Activated T-helper 1 cell treated with anti-CD3 and anti-CD28 coated beads, Interleukin-2, amount 50 U/mL, for 16 hours (primary cell): ENCODE measurements at places on chromosomes 12 and 14.

DNA sequence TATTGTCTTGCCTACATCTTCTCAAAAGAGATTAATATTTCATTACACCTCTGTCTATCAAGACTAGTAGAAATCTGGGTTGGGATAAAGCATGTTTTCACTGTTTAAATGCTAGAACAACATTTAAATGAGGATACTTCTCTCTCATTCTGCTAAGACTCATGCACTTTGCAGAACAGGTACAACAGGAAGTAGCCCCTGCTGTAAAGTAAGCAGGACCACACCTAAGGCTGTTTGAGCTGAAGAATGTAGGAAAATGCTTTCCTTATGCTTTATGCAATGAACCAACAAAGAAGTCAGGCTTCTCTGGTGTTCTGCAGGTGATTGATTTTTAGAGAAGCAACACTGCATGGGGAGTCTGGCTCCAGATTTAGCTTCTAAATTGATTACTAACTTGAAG is 89.4 kb downstream of the PAX9 start:
- no peak for DNase-seq

DNA sequence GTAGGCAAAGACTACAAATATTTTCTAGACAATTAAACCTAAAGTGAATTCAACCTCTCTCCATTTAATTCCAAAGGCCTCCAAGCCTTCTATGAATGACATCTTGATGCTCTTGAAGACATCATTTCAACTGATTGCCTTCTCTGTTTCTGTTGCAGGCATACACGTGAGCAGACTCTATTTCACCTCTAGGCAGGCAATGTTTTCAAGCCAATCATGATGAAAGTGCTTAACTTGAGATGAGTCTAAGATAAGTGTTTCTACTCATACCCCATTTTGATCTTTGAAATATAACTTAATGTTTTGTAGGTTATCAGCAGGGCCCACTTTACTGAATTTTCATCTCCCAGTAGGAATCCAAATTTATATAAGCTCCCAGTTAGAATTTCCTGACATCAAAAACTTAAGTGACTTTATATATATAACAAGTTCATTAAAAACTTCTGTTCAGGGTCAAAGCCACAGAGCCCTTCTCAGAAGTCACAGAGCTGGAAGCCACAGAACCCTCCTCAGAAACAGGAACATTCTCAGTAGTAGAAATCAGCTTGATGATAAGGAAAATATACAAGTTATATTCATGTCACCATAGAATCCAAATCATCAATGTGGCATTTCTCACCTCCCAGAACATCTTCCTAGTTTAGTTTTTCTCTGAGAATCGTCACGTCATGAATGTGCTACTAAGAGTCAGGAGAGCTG is 108.5 kb downstream of the PHLDA1 start:
- DNase-seq: no peak

GRCh38 chr14:65403231-65403630 is 9.3 kb upstream of the FUT8 start:
- no peak for DNase-seq

- no peak for DNase-seq
Observed at GRCh38 chr14:102840771-102841528, 63.7 kb downstream of the TRAF3 start.

DNA sequence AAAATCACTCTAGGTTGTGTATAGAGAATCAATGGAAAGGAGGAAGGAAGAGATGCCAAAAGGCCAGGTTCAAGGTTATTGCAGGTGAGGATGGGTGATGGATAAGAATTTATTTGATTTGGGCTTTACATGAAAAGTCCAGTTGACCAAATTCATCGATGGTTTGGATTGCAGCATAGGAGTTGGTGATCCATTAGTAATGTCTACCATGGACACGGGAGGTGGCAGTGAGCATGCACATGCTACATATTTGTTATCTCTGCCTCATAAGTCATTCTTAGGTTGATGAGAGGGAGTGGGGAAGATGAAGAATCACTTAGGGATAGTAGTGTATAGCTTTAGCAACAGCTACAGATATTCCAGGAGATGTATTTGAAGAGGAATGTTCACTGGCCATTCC is 211.4 kb downstream of the PHETA1 start:
- no peak for DNase-seq

- peak; percentile 40 for DNase-seq
Observed at GRCh38 chr12:124939079-124939420, 24.6 kb upstream of the UBC start.

DNA sequence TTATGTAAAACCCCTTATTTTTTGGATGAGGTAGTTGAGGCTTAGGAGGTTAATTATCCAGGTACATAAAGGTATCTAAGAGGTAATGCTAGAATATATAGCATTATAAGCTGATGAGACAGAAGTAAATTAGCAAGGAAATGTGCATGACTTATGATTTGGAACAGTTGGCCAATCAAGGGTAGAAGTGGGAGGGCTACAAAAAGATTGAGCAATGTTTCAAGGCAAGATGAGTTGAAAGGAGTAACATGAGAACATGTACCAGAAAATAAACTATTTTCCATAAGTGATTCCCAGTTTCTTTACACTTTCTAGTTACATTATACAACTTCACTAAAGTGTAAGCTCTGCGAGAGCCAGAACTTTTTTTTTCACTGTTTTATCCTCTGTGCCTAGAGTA is 290.9 kb downstream of the LRIG3 start:
- no peak for DNase-seq

DNA sequence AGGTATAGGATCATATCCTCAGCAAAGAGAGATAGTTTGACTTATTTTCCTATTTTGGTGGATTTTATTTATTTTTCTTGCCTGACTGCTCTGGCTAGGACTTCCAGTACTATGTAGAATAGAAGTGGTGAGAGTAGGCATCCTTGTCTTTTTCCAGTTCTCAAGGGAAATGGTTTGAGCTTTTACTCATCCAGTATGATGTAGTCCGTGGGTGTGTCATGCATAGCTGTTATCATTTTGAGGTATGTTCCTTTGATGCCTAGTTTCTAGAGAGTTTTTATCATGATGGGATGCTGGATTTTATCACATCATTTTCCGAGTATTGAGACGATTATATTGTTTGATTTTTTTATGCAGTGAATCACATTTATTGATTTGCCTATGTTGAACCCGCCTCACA is 97.2 kb downstream of the MGAT4C start:
- DNase-seq: no peak

DNA sequence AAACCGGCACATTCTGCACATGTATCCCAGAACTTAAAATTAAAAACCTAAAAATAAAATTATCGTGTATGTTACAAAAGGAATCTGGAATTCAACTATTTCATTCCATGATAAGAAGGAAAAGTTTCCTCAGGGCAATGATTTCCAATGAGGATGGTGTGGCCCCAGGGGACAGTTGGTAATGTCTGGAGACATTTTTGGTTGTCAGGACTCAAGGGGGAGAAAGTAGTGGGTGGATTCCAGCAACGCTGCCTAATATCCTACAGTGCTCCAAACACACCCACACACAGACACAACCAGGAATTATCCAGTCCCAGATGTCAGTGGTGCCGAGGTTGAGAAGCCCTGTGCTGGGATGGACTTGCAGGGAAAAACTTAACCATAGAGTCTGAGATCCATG is 228.3 kb downstream of the TMEM132D start:
- DNase-seq: no peak

- no peak for DNase-seq
Observed at GRCh38 chr12:5213990-5214389, 170.3 kb downstream of the KCNA5 start.

DNA sequence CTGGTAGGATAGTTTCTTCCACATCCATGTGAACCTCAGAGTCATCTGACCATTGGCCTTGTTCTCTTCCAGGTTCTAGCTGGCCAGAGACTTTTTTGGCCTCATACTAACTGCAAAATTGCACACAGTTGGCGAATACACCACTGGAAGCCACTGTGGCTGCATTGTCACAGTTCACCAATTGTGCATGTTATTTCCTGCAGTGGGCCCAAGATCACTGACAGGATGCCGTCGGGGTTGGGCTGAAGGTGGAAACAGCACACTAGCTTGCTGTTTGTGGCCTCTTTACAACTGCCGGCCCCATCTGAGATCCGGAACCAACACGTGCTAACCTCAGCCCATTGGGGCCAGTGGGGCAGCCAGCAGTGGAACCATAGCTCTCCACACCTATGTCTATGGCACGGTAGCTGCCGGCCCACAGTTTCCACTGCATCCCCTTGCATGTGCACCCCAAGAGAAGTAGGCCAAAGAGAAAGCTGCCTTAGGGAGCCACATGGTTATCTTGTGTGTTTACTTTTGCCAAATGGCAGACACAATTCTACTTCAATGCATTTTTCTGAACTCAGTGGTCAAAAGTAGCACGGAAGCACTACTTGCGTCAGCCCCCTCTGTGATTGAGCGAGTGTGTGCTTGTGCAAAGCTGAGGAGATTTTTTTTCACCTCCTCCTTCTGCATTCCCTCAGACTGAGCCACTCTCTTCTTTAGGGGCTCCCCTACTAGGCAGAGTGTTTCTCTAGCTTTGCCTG is 464.0 kb downstream of the RAD51B start:
- DNase-seq: peak; percentile 46

DNA sequence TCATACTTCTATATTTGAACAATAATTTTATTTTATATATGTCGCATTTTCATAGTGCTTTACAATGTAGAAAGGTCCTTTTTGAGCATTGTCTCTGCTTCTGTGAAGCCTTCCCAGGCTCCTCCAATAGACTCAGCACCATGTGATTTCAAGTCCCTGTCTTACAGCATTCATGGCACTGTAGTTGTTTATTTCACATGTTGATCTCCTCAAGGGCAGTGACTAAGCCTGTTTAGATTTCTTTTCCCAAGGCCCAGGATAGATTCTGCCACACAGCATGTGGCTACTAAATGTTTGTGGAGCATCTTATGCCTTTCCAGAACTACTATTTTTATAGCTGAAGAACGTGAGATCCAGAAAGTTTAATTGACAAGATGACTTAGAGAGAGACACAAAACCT is 391.7 kb downstream of the TMEM117 start:
- DNase-seq: no peak

- DNase-seq: no peak
Observed at GRCh38 chr14:69712599-69713088, 54.3 kb upstream of the SRSF5 start.

GRCh38 chr12:66533767-66534166 is 145.1 kb downstream of the GRIP1 start:
- no peak for DNase-seq

DNA sequence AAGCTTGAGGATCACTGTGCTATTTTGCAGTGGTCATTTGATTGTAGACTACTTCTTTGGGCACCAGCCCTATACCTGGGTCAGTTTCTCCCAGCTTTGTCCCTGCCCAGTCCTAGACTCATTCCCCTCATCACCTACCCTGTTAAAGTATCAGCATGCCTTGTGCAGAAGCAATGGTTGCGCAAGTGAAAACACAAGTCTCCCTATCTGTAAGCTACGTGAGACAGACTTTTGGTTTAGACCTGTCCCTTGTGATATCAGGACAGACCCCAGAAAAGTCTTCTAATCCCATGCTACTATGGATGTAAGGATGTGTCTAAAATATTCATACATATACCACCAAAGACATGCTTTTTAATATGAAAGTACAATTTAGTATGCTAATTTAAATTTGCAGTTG is 88.8 kb upstream of the ATP2B1 start:
- DNase-seq: no peak

GRCh38 chr12:42673535-42673934 is 84.0 kb upstream of the PRICKLE1 start:
- no peak for DNase-seq

- no peak for DNase-seq
Observed at GRCh38 chr12:89369166-89369565, 16.9 kb upstream of the DUSP6 start.

DNA sequence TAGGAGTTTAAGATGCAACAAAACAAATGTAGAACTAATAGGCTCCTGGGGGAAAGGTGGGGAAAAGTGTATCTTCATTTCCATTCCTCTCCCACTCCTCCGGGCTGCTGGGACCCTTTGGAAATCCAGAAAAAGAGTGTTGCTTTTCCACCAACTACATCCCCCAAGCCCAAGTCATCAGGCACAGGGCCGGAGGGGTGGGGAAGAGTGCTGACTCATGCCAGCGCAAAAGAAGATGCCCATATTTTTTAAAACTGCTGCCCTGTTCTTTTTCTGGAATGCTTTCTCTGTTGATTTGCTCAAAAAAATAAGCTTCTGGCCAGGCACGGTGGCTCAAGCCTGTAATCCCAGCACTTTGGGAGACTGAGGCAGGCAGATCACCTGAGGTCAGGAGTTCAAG is 70.9 kb downstream of the TBK1 start:
- no peak for DNase-seq

GRCh38 chr12:27464220-27464554 is 17.7 kb downstream of the SMCO2 start:
- DNase-seq: no peak

- no peak for DNase-seq
Observed at GRCh38 chr14:58428118-58428683, 682 bp downstream of the KIAA0586 start.

DNA sequence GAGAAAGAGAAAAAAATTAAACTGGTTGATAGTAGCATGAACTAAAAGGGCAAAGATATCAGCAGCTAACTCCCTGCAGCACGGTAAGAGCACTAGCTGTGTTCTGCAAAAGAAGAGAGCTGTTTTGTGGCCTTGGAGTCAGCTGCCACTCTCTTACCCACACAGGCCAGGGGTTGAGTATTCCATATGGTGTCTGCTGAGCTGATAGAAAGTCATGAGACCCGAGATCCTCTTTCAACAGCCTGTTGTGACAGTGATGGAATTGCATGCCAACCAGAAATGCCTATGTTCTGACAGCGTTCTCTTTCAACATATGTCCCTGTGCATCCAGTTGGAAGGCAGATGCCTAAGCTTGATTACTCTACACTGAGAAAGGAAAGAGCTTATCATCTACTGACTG is 39.9 kb downstream of the TMTC1 start:
- DNase-seq: no peak

DNA sequence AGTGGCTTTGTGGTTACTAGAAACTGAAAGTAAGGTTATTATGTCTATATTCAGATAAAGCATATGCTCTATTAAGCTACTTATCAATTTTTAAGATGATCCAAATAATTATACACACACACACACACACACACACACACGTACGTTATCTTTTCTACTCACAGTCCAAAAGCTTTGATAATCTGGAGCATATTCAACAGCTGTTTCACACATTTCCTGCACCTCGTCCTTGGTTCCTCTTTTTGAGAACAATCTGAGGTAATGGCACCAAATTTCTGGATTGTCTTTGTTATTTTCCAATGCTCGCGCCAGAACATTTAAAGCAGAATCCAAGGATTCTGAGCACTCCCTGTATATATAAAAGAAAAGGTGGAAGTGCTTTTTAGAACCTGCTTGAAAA is 37.5 kb downstream of the ZFC3H1 start:
- no peak for DNase-seq

DNA sequence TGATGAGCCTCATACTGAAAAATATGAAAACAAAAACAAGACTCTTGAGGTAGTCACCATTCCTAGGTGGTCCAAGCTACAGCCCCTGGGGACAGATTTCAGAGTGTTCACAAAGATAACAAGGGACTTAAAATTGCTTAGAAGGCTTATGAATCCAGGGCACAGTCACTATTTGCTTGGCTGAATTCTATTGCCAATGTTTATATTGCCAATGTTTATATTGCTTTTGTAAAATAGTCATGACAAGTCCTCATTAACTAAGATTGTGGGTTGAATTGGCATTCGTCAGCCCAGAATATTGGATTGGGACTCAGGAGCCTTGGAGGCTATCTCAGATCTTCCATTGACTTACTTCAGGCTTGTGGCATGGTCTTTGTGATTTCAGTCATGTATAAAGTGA is 6.4 kb downstream of the TMEM117 start:
- no peak for DNase-seq
